Adrenal gland (tissue), 19 donors: ENCODE measurements at places on chromosomes 5 and 9. TPM values are rescaled to one million over a fixed set of nuclear protein-coding genes. Genes with fewer than 3 reads are reported as not detected.

The TRAF1 gene
- total RNA-seq: 11.7 TPM

The ARHGAP26 gene
- 11.2 TPM for total RNA-seq

The PHF24 gene
- total RNA-seq: 0.21 TPM

The GARNL3 gene
- total RNA-seq: 31.3 TPM

GRCh38 chr9:92115071-92115858 lies at the start of gene SPTLC1:
Gene SPTLC1, minus strand, starts transcription at chr9:92115413. Its CDS starts 43 bp downstream, at chr9:92115370.
- H3K27me3 ChIP-seq: no peaks in the 10 kb centered on the region
- peak; percentile 94 for DNase-seq
- peak within 1 kb of the TSS; percentile 78 for H3K27ac ChIP-seq

DNA sequence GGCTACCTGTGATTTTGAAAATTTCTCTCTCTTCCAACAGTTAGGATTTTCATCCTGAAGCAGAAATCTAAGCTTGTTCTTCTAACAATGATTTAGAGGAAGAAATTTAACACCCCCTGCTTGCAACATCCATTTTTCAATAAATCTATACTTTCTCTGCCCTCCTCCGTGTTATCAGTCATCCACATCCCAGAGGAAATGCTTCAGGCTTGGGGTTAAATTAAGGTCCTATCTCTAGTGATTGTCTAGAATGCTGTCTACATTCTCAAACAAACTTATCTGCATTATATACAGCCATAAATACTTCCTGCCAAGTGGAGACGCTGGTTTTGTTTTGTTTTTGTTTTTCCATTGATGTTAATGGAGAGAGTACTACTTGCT lies 371.0 kb downstream of the CSNK1G3 start:
- no peaks in the 10 kb centered on the region for H3K36me3 ChIP-seq
- no peak overlapping the region for H3K4me3 ChIP-seq
- no peaks in the 10 kb centered on the region for H3K4me1 ChIP-seq
- no peak for DNase-seq

DNA sequence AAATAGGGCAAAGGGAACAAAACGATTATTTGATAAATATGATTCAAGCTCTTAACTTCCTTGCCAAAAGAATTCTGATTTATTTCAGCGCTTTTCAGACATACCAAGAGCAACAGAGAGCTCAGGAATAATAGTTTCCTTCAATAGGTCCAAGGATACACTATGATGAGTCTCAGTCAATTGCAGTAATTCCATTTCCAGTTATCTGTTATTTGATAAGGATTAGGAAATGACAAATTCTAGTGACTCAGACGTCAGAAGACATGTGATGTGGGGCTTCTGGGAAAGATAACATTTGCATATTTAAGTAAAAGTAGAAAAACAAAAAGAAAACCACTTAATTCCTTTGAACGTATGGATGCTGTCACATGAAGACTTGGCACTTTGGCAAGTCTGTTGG lies 1250.8 kb upstream of the CDH18 start:
- no peaks in the 10 kb centered on the region for H3K4me1 ChIP-seq
- DNase-seq: no peak
- H3K27me3 ChIP-seq: no peaks in the 10 kb centered on the region
- H3K4me3 ChIP-seq: no peak overlapping the region
- H3K27ac ChIP-seq: no peak overlapping the region
